ENCODE measurements at places on chromosomes 2 and 18.

DNA sequence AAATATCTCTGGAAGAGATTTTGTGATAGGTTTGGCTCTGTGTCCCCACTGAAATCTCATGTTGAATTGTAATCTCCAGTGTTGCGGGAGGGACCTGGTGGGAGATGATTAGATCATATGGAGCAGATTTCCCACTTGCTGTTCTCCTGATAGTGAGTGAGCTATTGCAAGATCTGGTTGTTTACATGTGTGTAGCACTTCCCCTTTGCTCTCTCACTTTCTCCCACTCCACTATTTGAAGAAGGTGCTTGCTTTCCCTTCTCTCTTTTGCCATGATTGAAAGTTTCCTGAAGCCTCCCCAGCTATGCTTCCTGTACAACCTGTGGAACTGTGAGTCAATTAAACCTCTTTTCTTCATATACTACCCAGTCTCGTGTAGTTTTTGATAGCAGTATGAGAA, 97.0 kb upstream of the FN1 start:
- no peak for DNase-seq

GRCh38 chr2:3626118-3626811, 31.4 kb downstream of the COLEC11 start:
- no peak for DNase-seq

DNA sequence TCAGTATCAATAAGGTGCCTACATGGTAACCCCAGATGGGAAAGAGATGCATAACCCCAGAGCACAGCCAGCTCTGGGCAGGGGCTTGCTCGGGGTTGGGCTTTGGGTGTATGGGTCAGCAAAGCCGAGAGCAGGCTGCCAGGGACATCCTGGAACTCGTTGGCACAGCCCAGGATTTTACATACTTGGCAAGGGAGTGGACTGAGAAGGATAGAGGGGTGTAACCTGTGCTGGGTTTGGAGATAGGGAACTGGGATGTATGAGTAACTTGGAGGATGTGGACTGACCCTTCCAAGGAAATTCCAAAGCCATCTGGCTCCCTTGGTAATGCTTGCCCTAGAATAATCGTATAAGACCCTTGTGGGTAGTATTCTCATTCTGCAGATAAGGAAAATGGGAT, 44.2 kb downstream of the GPR39 start:
- no peak for DNase-seq

GRCh38 chr2:184654945-184655344, 56.6 kb downstream of the ZNF804A start:
- DNase-seq = no peak

DNA sequence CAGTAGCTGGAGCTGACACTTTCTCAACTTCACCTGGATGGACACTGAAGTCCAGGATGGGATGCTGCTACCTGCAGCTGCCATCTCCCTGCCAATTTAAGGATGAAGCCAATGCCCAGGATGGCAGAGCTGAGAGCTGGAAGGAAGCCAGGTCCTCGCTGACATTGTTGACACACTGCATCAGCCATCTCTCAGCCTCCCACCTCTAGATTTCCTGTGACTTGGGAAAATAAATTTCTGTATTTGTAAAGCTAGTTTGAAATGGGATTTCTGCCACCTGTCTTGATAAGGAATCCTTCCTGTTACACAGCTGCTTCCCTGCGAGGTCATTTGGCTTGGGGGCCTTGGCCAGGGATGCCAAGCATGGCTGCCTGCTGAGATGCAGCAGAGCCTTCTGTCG, 43.5 kb downstream of the KCTD1 start:
- no peak for DNase-seq
